HCT116 (cell line): ENCODE measurements at places on chromosomes 4 and X. TPM values are rescaled to one million over a fixed set of nuclear protein-coding genes. Genes with fewer than 3 reads are reported as not detected.

GRCh38 chr4:185196437-185196836 is 7.4 kb downstream of the CFAP97 start:
- peak; percentile 60 for DNase-seq

- DNase-seq, result no peak
Measured at GRCh38 chr4:66108898-66109297, 438.6 kb upstream of the EPHA5 start.

GRCh38 chr4:105148776-105149175 is 2.1 kb downstream of the TET2 start:
- DNase-seq, result no peak

GRCh38 chr4:11623726-11624037 is 195.0 kb upstream of the HS3ST1 start:
- no peak for DNase-seq

The PABPC5 gene
- total RNA-seq, result not detected

The PRRG3 gene
- total RNA-seq, result not detected
